ENCODE measurements at places on chromosomes 3 and 15. TPM values are rescaled to one million over a fixed set of nuclear protein-coding genes. Genes with fewer than 3 reads are reported as not detected.
A peak's percentile ranks its signal among the peaks of the same experiment; 100 is the strongest.

Gene PTX3
- not detected for total RNA-seq

Gene CKMT1B
- 0.92 TPM for total RNA-seq

Gene SI
- not detected for total RNA-seq

Gene CPNE9
- total RNA-seq = not detected

- no peaks in the 10 kb centered on the region for H3K36me3 ChIP-seq
- H3K27me3 ChIP-seq = no peaks in the 10 kb centered on the region
- H3K27ac ChIP-seq = no peak overlapping the region
- DNase-seq = no peak
Observed at GRCh38 chr3:125129512-125129997, 73.8 kb upstream of the HEG1 start.

DNA sequence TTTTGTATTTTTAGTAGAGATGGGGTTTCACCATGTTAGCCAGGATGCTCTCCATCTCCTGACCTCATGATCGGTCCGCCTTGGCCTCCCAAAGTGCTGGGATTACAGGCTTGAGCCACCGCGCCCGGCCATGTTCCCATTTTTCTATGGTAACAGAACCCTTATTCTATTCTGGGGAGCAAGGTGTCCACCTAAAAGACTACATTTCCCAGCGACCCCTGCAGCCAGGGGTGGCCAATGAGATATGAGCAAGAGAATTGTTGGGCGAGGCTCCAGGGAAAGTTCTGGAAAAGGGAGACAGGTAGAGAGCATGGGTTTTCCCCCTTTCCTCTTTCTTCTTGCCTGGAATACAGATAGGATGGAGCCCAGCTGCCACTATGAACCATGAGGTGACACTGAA, 96.9 kb downstream of the LINGO1 start:
- peaks cover 4% of the 10 kb centered on the region for H3K27me3 ChIP-seq
- no peak for DNase-seq
- H3K36me3 ChIP-seq = no peaks in the 10 kb centered on the region
- H3K4me1 ChIP-seq = no peaks in the 10 kb centered on the region

GRCh38 chr15:69751566-69751965, 298.9 kb downstream of the RPLP1 start:
- peaks cover 32% of the 10 kb centered on the region for H3K36me3 ChIP-seq

- H3K27ac ChIP-seq = no peak overlapping the region
- H3K36me3 ChIP-seq = no peaks in the 10 kb centered on the region
- H3K4me1 ChIP-seq = no peaks in the 10 kb centered on the region
- DNase-seq = no peak
- H3K4me3 ChIP-seq = no peak overlapping the region
Observed at GRCh38 chr3:89964347-89964746, 856.9 kb downstream of the EPHA3 start.

GRCh38 chr15:37107744-37108380, 7.5 kb upstream of the MEIS2 start:
- H3K36me3 ChIP-seq = peaks cover 3% of the 10 kb centered on the region
- peaks cover 22% of the 10 kb centered on the region for H3K4me1 ChIP-seq
- no peak overlapping the region for H3K4me3 ChIP-seq
- peaks cover 100% of the 10 kb centered on the region for H3K27me3 ChIP-seq

- H3K4me3 ChIP-seq = peak overlapping the region; percentile 90
- H3K36me3 ChIP-seq = peaks cover 46% of the 10 kb centered on the region
- no peak for DNase-seq
- no peaks in the 10 kb centered on the region for H3K27me3 ChIP-seq
- H3K4me1 ChIP-seq = peaks cover 40% of the 10 kb centered on the region
- H3K27ac ChIP-seq = peak overlapping the region; percentile 61
Observed at GRCh38 chr3:25781145-25781757, 2.0 kb downstream of the NGLY1 start.

GRCh38 chr3:87351937-87352336, 75.6 kb upstream of the POU1F1 start:
- no peak overlapping the region for H3K27ac ChIP-seq
- H3K27me3 ChIP-seq = no peaks in the 10 kb centered on the region
- no peaks in the 10 kb centered on the region for H3K36me3 ChIP-seq

DNA sequence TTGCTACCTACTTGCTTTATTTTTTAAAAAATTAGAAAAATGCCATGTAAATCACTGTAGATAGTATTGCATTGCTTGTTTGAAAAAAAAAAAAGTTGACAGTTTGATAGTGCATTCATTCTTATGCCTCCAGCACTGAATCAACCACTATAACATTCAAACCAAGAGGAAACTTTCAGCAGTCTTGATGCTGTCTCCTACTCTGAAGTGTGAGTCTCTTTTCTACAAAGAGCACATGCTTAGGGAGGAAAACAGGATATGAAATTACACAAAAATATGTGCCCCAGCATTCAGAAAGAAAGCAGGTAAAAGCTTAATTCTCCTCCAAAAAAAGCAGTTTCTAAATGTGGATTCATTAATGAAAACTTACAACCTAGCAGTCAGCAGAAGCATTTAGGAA, 78.3 kb downstream of the ZBTB20 start:
- peak overlapping the region; percentile 18 for H3K27ac ChIP-seq
- DNase-seq = no peak
- no peak overlapping the region for H3K4me3 ChIP-seq
- H3K27me3 ChIP-seq = no peaks in the 10 kb centered on the region
- peaks cover 27% of the 10 kb centered on the region for H3K36me3 ChIP-seq

Data from activated naive CD8-positive, alpha-beta T cell treated with anti-CD3 and anti-CD28 coated beads for 36 hours (primary cell).